ENCODE measurements at places on chromosomes 11 and 22. TPM values are rescaled to one million over a fixed set of nuclear protein-coding genes. Genes with fewer than 3 reads are reported as not detected.

GRCh38 chr11:71324788-71325417, 72.5 kb upstream of the SHANK2 start:
- no peaks in the 10 kb centered on the region for H3K27me3 ChIP-seq
- no peak overlapping the region for H3K4me3 ChIP-seq
- no peaks in the 10 kb centered on the region for H3K4me1 ChIP-seq
- H3K27ac ChIP-seq, result no peak overlapping the region

- no peak overlapping the region for H3K27ac ChIP-seq
- no peaks in the 10 kb centered on the region for H3K27me3 ChIP-seq
- no peaks in the 10 kb centered on the region for H3K36me3 ChIP-seq
- DNase-seq, result no peak
- no peaks in the 10 kb centered on the region for H3K4me1 ChIP-seq
Observed at GRCh38 chr11:85236211-85236610, 390.9 kb downstream of the DLG2 start.

- H3K4me3 ChIP-seq, result no peak overlapping the region
- no peaks in the 10 kb centered on the region for H3K27me3 ChIP-seq
- H3K4me1 ChIP-seq, result no peaks in the 10 kb centered on the region
- no peak for DNase-seq
- no peak overlapping the region for H3K27ac ChIP-seq
Observed at GRCh38 chr22:35178446-35178845, 78.8 kb upstream of the HMGXB4 start.

DNA sequence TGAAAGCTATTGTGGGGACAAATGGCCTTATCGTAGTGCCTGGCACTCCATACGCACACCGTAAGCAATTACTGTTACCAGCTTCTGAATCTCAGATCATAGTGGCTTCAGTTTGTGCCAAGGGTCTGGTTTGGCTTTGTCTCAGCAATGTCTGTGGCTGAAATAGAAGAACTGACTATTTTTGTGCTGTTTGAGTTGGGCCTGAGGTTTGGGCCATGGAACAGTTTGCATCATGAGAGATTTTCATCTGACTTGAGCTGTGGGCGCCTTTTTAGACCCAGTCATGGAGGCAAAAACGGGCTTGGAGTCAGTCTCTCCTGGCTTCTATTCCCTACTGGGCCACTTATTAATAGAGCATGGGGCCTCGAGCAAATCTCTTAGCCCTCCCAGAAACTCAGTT, 121.1 kb upstream of the CRYBB3 start:
- H3K27ac ChIP-seq, result no peak overlapping the region
- no peaks in the 10 kb centered on the region for H3K27me3 ChIP-seq
- no peak overlapping the region for H3K4me3 ChIP-seq
- no peaks in the 10 kb centered on the region for H3K4me1 ChIP-seq
- no peak for DNase-seq
- no peaks in the 10 kb centered on the region for H3K36me3 ChIP-seq

DNA sequence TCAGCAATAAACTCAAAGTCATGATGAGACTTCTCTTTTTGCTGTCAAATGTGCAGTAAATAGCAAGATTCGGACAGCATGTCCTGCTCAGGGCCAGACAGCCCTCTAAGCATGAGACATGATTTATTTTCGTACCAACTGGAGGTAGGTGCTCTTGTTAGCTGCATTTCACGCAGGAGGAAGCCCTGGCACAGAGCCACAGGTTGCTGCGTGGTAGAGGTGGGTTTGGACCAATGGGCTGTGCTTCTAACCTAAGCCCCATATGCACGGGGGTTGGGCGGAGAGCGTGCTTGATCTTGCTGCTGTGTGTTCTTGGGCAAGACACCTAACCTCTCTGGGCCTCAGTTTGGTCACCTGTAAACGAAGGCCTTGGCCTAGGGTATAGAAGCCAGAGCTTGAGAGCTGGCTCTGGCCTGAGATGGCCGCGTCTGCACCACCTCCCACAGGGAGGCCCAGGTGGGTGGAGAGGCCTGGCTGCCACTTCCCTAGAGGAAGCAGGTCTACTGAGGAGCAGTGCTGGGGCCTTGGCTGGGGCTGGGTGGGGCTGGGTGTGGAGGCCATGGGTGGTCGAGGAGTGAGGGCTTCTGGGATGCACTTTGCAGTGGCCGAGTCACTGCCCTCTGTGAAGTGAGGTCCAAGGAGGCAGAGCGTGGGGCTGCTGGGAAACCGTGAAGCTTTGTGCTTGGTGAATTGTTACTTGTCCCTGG, 38.5 kb upstream of the GRAMD4 start:
- no peak for DNase-seq
- no peak overlapping the region for H3K4me3 ChIP-seq
- peaks cover 65% of the 10 kb centered on the region for H3K4me1 ChIP-seq
- no peak overlapping the region for H3K27ac ChIP-seq
- no peaks in the 10 kb centered on the region for H3K27me3 ChIP-seq
- no peaks in the 10 kb centered on the region for H3K36me3 ChIP-seq

DNA sequence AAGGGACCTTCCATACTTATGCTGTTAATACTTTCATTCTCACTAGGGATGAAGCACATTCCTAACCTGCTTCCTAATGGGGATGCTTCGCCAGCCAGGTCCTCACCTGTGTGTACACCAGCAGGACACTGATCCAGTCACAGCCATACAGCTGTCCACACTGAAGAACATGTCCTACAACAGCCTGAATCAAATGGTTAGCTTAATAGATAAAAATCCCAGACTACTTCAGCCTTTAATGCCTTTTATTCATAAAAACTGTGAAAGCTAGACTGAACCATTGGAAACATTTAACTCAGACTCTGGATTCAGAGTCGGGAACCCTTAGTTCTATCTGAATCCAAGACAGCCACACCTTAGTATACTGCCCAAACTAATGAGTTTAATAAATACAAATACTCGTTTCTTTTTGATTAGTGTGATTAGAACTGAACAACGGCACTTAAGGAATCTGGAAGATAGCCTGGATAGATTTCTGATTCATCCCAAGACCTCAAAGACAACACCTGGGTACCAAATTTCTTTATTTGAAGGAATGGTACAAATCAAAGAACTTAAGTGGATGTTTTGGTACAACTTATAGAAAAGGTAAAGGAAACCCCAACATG, 3.3 kb downstream of the FTH1 start:
- DNase-seq, result no peak
- peaks cover 75% of the 10 kb centered on the region for H3K4me1 ChIP-seq
- peak overlapping the region; percentile 63 for H3K4me3 ChIP-seq
- no peaks in the 10 kb centered on the region for H3K27me3 ChIP-seq
- H3K36me3 ChIP-seq, result peaks cover 24% of the 10 kb centered on the region

GRCh38 chr11:129699711-129700304, 115.8 kb upstream of the TMEM45B start:
- H3K36me3 ChIP-seq, result no peaks in the 10 kb centered on the region
- DNase-seq, result no peak
- H3K27me3 ChIP-seq, result no peaks in the 10 kb centered on the region
- no peak overlapping the region for H3K4me3 ChIP-seq

GRCh38 chr11:11217929-11218628, 135.0 kb downstream of the CSNK2A3 start:
- H3K27ac ChIP-seq, result no peak overlapping the region
- DNase-seq, result no peak
- H3K4me1 ChIP-seq, result peaks cover 24% of the 10 kb centered on the region
- H3K4me3 ChIP-seq, result no peak overlapping the region
- H3K36me3 ChIP-seq, result no peaks in the 10 kb centered on the region

GRCh38 chr22:44394246-44395117, 81.7 kb upstream of the SHISAL1 start:
- no peak overlapping the region for H3K27ac ChIP-seq
- H3K4me1 ChIP-seq, result no peaks in the 10 kb centered on the region
- no peaks in the 10 kb centered on the region for H3K36me3 ChIP-seq
- H3K27me3 ChIP-seq, result no peaks in the 10 kb centered on the region
- no peak for DNase-seq
- H3K4me3 ChIP-seq, result no peak overlapping the region

The PANX3 gene
- not detected for total RNA-seq

- no peak for DNase-seq
- no peak overlapping the region for H3K4me3 ChIP-seq
- no peaks in the 10 kb centered on the region for H3K4me1 ChIP-seq
Observed at GRCh38 chr11:62069986-62070919, 53.6 kb upstream of the INCENP start.

- DNase-seq, result no peak
- no peak overlapping the region for H3K4me3 ChIP-seq
- H3K27ac ChIP-seq, result peak overlapping the region; percentile 61
- no peaks in the 10 kb centered on the region for H3K36me3 ChIP-seq
- H3K27me3 ChIP-seq, result no peaks in the 10 kb centered on the region
- peaks cover 26% of the 10 kb centered on the region for H3K4me1 ChIP-seq
Observed at GRCh38 chr11:130413405-130414106, 14.9 kb downstream of the ADAMTS8 start.

GRCh38 chr11:113105592-113105991, 144.4 kb downstream of the NCAM1 start:
- DNase-seq, result no peak
- no peak overlapping the region for H3K4me3 ChIP-seq

The POU2AF3 gene
- 1.7 TPM for total RNA-seq

- H3K36me3 ChIP-seq, result no peaks in the 10 kb centered on the region
- no peak overlapping the region for H3K27ac ChIP-seq
- H3K4me3 ChIP-seq, result no peak overlapping the region
- H3K4me1 ChIP-seq, result peaks cover 6% of the 10 kb centered on the region
- no peak for DNase-seq
Observed at GRCh38 chr22:18005201-18005926, 19.0 kb downstream of the MICAL3 start.

DNA sequence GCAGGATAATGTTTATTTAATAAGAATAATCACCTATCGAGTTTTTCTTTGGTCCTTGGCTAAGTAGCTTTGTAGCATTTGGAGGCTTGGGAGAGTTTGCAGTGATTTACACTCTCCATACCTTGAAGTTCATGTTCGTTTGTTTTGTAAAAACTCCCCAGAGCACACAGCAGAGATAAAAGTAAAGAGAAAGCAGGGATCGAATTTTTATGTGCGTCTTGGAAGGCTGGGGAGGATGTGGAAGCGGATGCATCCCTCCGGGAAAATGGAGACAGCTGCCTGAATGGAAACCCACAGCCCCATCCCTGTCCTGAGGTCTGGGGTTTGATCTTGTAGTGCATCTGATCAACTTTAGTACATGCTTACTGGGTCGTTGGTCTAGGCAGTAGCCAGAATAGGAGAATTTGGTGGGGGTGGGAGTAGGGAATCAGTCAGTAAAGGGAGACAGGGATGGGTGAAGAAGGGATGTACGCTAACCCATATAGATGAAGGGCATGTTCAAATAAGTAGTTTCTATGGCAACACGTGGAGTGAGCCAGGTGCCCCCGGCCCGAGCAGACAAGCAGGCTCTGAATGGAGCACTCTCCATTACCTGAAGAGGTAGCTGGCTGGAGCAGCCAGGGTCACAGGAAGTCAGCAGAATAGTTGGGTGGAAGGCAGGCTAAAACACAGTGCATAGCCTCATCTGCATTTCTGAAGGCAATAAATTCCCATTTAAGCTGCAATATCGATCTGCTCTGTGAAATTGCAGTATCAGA, 147.8 kb downstream of the COMMD9 start:
- H3K36me3 ChIP-seq, result no peaks in the 10 kb centered on the region
- H3K27me3 ChIP-seq, result no peaks in the 10 kb centered on the region
- H3K27ac ChIP-seq, result no peak overlapping the region
- H3K4me3 ChIP-seq, result no peak overlapping the region

The TCN1 gene
- 35.4 TPM for total RNA-seq

The LIF gene
- total RNA-seq, result 0.08 TPM

DNA sequence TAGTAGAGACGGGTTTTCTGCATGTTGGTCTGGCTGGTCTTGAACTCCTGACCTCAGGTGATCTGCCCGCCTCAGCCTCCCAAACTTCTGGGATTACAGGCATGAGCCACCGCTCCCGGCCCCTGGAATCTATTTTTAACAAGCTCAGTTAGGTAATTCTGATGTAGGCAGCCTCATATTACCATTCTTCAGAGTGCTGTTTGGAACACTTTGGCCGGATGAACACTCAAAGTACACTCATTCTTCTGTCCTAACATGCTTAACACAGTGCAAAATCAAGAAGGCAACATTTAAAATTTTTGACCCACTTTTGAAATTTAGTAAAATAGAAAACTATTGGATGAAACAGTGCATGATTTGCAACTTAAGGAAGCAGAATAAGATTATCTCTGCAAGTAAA, 586.7 kb upstream of the CHORDC1 start:
- H3K27ac ChIP-seq, result no peak overlapping the region
- H3K36me3 ChIP-seq, result no peaks in the 10 kb centered on the region
- DNase-seq, result no peak
- no peaks in the 10 kb centered on the region for H3K4me1 ChIP-seq
- H3K4me3 ChIP-seq, result no peak overlapping the region

GRCh38 chr11:27717377-27717776, 17.1 kb upstream of the BDNF start:
- H3K4me3 ChIP-seq, result no peak overlapping the region
- H3K4me1 ChIP-seq, result peaks cover 14% of the 10 kb centered on the region

The DGAT2 gene
- total RNA-seq, result 12.5 TPM

The MUC5AC gene
- under 0.01 TPM for total RNA-seq

DNA sequence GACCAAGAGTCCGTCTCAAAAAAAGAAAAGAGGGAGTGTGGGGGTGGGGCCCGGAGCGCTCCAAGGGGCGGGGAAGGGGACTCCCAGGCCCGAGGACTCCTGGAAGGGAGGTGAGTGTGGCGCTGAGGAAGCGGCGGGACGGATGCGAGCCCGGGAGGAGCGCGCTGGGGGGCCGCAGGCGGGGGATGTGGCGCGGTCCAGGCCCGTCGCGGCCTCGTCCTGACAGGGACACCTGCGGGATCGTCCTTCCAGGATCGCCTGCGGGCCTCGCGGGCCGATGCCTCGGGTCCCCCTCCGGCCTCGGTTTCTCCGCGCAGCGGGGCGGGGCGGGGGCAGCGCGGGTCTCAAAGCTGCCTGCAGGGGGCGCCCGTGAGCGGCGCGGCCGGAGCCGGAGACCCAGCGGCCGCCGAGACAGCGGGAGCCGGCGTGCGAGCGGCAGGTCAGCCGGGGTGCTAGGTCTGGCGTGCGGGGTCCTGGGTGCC, 3.8 kb upstream of the ADORA2A start:
- H3K4me3 ChIP-seq, result peak overlapping the region; percentile 39
- H3K27me3 ChIP-seq, result peaks cover 69% of the 10 kb centered on the region
- H3K36me3 ChIP-seq, result no peaks in the 10 kb centered on the region
- peak overlapping the region; percentile 39 for H3K27ac ChIP-seq
- peaks cover 54% of the 10 kb centered on the region for H3K4me1 ChIP-seq
- no peak for DNase-seq

The TMX2 gene
- 75.9 TPM for total RNA-seq

DNA sequence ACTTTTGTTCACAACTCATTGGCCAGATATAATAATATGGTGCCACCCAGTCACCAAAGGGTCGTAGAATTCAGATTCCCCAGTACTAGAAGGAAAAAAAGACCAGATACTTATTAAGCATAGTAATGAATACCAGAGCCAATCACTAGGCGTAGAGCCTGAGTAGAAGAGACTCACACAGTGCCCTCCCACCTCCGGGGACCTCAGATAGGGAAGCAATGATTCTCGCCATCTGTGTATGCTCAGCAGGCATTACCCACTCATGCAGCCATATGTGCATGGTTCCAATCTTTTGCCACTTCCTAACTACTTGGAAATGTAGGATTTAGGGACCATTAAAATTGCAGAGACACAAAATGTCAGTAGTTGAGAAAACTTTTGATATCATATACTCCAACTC, 85.3 kb downstream of the C11orf87 start:
- H3K27ac ChIP-seq, result no peak overlapping the region
- no peak for DNase-seq
- H3K27me3 ChIP-seq, result no peaks in the 10 kb centered on the region
- H3K4me3 ChIP-seq, result no peak overlapping the region
- no peaks in the 10 kb centered on the region for H3K36me3 ChIP-seq
